ENCODE measurements at places on chromosomes 2 and 18. TPM values are rescaled to one million over a fixed set of nuclear protein-coding genes. Genes with fewer than 3 reads are reported as not detected.

Gene MLPH
- 27.2 TPM for total RNA-seq

Gene TRPM8
- total RNA-seq, result not detected

Gene NCKAP5
- total RNA-seq, result 9.9 TPM

Gene LHCGR
- not detected for total RNA-seq

Gene TBR1
- total RNA-seq, result not detected

Gene IL37
- total RNA-seq, result not detected

Gene PDCL3
- 15.1 TPM for total RNA-seq

Gene MEIS1
- total RNA-seq, result 11.8 TPM

Gene CD207
- not detected for total RNA-seq

Gene HOXD1
- 19.0 TPM for total RNA-seq

Gene GPAT2
- 5.7 TPM for total RNA-seq

Gene ARHGEF33
- 0.19 TPM for total RNA-seq

Gene NFE2L2
- 55.9 TPM for total RNA-seq

Gene RNF149
- 66.2 TPM for total RNA-seq

Measured in glomerular endothelial cell (primary cell).